Renal cortical epithelial cell (primary cell): ENCODE measurements at places on chromosomes 5 and 9. TPM values are rescaled to one million over a fixed set of nuclear protein-coding genes. Genes with fewer than 3 reads are reported as not detected.

DNA sequence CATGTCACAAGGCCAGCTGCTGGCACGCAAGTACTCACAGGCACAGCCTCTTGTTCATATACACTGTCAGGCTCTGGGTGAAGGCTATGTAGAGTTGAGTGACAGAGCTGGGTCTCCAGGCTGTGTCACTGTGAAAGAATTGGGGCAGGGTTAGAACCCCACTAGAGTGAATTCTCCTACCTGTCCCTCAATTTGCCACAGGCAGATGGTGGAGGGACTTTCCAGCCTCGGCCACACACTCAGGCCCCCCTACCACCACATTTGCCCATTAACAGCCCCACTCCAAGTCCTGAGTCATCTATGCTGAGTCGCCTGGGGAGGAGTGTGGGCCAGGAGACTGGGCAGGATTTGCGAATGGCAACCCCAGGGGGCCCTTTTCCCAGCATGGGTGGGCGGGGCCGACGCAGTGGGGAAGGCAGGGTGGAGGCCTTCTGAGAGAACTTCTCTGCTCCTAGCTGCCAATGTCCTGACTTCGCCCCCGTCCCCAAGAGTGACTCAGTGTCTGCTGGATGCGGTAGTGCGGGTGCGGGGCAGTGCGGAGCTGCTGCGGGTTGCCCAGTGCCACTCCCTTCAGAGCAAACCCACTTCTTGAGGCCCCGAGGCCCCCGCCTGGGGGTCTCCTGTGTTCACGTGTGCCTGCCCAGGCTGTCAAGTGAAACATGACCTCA is 50.3 kb upstream of the PSD2 start:
- DNase-seq: peak; percentile 94

Gene EIF4E1B
- not detected in 2 replicates for total RNA-seq

Gene CDH9
- not detected in 2 replicates for total RNA-seq

Gene WDR31
- total RNA-seq: 1.9 and 9.3 TPM in 2 replicates

Gene PAEP
- not detected in 2 replicates for total RNA-seq

Gene FAM200C
- 2.6 and 4.3 TPM in 2 replicates for total RNA-seq

DNA sequence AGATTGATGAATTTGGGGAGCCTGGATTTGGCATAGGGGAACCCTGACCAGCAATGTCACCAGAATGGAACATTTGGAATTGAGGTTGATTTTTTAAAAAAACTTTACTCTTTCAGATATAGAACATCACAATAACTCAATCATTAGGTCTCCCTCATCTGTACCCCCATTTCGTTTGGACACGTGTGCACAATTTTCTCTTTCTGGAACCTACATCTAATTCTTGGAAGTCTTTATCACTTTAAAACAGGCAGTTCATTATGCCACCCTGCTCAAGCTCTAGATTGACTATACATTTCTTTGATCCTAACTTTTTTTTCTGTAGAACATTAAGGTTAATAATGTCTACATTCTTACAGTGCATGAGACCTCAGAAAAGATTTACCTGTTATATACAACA is 3.7 kb upstream of the SSBP2 start:
- DNase-seq: no peak

DNA sequence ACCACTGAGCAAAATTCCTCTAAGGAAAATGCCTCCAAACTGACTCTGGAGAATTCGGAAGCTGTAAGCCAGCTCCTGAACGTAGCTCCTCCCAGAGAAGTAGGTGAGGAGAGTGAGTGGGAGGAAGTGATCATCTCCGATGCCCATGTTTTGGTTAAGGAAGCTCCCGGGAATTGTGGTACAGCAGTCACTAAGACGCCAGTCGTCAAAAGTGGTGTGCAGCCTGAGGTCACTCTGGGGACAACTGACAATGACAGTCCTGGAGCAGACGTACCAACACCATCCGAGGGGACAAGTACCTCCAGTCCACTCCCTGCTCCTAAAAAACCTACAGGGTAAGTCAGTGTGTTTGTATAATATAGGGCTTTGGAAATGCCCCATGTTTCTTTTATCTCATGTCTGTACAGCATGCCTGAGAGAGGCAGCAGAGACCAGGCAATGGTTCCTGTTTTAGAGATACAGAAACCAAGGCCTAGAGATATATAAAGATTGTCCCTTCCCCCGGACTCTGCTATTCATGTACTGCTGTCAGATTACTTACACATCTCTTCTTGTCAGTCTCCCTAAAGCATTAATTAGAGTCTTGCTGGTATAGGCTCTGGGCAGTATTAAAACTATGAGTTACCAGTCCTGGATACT is 23.9 kb downstream of the HMGXB3 start:
- no peak for DNase-seq

DNA sequence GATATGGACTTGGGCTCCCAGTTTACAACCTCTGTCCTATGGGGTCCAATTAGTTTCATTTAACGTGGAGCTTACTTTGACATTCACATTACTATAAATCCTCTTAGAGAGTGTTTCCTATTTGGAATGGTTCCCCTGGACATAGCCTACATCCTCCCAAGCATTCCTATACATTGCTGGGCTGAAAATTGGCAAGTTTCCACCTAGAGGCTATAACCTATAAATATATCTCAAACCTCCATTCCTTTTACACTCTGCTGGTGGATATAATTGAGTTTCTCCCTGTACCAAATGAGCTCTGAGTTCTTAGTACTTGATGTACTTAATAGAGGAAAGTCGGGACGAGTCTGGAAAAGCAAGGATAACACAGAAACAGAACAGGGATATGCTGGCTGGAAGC is 172.8 kb downstream of the ASTN2 start:
- DNase-seq: no peak

DNA sequence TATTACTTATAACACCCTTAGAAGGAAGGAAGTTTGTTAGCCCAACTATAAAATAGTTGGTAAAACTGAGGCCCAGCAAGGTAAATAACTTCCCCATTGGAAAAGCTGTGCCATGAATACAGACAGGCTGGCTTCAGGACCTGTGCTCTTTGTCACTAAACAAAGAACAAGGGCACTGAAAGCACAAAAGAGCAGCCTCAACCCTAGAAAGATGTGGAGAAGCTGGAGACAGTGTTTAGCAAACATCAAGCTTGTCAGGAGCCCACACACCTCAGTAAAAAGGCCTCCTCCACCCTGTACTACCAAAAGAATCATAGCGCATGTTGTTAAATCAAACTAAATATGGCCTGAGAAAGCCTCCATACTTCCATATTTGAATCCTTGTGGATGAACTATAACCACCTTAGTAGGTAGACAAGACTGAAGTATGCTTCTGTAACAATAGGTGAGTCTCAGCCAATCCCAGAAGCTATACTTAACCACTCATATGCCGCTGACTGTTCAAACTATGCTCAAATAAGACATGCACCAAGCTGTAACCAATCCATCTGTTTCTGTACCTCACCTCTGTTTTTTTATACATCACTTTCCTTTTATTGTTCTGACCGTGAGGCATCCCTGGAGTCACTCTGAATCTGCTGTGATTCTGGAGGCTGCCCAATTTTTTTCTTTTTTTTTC is 18.4 kb upstream of the SCGB3A2 start:
- DNase-seq: no peak

- DNase-seq: peak; percentile 29
Measured at GRCh38 chr5:149581931-149582768, 852 bp downstream of the ARHGEF37 start.

- no peak for DNase-seq
Measured at GRCh38 chr9:3367185-3367584, 158.6 kb downstream of the RFX3 start.

DNA sequence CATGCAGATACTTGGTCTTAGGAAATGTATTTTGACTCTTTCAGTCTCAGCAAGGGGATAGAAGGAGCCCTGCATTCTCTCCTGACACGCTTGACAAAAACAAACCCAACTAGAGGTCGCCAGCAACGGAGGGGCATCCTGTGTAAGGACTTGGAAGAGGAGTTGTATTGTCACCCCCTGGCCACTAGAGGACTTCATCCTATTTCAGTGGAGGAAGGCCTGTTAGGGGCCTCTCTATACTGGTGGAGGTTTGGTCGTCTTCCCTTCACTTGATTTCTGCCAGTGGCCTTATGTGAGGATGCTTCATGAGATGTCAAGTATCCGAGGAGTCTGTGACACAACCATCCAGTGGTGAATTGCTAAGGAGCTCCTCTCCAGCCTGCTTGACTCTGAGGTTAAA is 122.8 kb upstream of the STC2 start:
- no peak for DNase-seq

GRCh38 chr5:72854419-72854818 is 38.0 kb downstream of the TNPO1 start:
- DNase-seq: no peak

DNA sequence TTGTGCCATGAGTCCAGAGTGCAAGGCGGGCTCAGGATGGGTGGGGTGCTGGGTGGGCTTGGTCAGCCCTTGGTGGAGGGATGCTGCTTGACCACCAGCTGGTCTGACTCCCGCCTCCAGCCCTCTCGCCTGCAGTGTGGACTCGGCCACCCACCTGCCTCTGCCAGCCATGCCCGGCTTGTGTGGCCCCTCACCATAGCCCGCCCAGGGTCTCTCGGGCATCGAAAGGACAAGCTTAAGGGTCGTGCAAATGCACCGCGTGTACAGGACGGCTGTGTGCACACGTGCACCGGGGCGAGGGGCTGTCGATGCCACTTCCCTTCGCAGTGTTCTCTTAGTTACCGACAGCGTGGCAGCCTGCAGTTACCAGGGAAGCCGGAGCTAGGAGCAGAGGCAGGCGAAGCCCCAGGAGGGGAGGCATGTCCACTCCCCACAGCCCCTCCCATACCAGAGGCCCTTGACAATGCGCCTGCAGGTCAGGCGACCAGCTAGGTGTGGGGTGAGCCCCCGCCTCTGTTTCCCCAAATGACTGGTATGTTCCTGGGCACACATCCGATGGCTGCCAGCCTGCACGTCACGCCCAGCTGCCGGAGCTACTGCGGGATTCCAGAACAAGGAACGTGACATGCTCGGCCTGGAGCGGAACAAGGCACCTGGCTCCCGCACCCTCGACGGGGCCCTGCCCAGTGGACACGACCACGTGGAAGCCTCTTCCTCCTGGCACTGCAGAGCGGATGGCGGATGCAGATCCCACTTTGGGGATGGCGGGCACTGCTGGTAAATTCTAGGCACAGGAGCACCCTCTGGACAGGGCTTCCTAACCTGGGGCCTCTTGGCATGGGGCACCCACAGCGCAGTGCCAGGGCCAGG is 7.8 kb downstream of the LCN9 start:
- DNase-seq: no peak

- DNase-seq: no peak
Measured at GRCh38 chr5:97134634-97135033, 7.8 kb downstream of the LIX1 start.

DNA sequence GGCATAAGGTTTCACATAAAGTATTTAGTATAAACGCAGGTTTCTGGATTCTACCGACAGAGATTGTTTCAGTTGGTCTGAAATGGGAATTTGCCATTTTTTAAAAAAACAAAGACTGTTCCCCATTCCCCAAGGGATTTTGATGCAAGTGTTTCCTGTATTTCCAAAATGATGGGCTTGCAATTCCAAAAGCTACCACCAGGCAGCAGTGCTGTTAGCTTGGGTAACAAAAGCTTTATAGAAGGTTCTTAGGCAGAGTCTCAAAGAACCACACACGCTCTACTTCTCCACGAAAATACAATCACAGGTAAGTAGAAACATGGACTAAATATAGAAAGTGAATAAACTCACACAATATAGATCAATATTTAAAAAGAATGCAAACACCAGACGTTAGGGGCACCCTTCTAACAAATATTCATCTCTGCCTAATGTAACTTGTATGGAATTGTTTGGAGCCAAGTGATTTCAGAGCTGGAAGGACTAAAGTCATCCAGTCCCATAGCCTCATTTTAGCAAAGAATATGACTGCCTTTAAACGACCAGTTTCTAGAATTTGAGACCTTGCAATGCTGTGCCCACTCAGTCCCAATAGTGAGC is 154.3 kb downstream of the SPOCK1 start:
- peak; percentile 71 for DNase-seq

Gene OTP
- not detected in 2 replicates for total RNA-seq

DNA sequence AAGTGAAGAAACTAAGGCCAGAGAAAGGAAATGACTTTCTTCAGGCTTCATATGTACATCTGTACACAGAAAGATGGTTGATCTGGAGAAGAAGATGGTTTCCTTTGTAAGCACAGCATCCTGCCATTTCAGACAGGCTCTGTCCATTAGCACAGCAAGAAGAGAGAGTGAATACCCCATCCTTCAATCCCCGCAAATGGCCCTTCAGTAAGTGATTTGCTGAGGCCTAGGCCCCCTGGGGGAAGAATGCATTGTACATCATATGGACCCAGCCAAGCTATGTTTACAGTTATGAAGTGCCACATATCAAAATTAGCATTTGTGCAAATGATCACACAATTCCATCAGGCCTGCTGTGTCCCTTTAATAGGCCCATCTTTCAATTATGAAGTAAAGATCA is 657.4 kb downstream of the BRINP1 start:
- no peak for DNase-seq
